Iris pigment epithelial cell (primary cell): ENCODE measurements at places on chromosomes 2 and 18.

- DNase-seq, result peak; percentile 63
These were observed 101.2 kb downstream of the UBR3 start for GRCh38 chr2:169928463-169928864.

DNA sequence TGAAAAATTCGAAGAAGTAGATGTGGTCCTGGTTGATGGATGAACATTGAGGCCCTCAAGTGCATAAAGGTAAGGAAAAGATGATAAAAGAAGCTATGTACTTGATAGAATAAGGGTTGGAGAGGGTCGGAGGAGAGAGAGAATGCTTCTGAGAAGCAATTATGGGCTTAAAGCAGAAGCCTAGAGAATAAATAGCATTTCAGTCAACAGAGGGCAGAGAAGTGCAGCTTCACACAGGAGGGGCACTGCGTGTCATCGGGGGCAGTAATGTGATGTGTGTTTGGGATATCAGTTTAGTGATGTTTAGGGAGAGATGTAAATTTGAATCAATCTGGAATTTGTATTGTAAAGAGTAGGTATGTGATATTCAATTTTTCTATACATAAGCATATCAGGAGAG is 334.5 kb downstream of the PIK3C3 start:
- no peak for DNase-seq

DNA sequence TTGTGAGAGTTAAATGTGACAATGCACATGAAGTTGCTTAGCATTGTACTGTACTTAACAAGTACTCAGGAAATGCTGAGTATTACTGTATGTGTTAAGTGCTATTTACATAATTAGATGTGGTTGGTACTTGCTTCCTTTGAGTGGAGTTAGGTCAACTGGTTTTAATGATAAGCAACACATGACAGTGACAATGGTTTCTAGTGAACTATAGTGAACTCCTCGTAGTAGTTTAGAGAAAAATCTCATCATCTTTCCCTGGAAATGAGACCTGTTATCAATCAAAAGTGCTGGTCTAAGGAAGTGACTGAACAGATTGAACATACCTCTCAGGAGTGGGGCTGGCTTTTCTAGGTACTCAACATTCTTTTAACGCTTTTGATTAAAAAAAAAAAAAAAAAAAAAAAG is 29.2 kb upstream of the ZDBF2 start:
- no peak for DNase-seq

DNA sequence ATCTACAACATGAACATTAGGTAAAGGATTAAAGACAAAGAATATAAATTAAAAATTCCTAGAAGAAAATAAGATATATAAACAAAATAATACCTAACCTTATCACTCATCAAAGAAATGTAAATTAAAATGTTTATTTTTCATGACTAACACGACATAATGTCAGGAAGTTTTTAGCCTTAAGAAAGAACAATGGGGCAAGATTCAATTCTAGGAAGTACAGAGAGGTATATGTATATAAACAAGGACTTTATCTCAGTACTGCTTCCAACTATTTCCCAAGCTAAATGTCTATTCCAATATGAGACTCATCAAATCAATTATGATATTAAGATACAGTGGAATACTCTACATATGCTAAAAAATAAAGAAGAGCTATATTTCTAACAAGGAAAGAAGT is 44.1 kb downstream of the TTC21B start:
- DNase-seq, result no peak

DNA sequence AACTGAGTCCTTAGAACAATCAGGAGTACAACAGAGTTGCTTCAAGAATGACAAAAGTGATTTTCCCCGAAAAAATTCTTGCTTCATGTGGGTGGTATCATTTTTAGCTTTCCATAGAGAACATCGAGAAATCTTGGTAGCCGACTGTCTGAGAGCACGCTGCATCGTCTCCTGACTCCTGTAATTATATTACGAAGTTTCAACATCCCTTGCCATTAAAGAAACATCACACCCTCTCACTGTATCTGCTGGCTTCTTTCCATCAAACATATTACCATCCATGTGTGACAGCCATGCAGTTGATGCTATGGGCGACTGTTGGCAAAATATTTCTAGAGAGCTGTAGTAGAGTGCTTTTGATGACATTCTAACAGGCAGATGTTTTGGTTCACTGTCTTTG is 311.2 kb downstream of the CMPK2 start:
- DNase-seq, result no peak

DNA sequence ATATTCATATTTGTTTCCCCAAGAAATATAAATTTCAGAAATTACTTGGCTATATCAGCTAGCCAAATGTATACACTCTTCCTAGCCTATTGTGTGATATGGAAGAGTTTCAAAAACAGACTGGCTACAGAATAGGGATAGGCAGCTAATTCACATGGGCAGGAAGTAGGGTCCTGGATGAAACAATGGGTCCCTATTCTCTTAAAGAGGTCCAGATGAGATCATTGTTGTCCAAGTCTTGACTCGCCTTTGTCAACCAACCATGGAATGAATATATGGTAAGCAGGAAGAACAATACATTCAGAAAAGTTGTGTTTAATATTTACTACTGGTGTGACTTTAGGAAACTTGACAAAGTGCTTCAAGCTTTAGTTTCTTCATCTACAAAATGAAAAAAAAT is 319.9 kb downstream of the NBAS start:
- no peak for DNase-seq

DNA sequence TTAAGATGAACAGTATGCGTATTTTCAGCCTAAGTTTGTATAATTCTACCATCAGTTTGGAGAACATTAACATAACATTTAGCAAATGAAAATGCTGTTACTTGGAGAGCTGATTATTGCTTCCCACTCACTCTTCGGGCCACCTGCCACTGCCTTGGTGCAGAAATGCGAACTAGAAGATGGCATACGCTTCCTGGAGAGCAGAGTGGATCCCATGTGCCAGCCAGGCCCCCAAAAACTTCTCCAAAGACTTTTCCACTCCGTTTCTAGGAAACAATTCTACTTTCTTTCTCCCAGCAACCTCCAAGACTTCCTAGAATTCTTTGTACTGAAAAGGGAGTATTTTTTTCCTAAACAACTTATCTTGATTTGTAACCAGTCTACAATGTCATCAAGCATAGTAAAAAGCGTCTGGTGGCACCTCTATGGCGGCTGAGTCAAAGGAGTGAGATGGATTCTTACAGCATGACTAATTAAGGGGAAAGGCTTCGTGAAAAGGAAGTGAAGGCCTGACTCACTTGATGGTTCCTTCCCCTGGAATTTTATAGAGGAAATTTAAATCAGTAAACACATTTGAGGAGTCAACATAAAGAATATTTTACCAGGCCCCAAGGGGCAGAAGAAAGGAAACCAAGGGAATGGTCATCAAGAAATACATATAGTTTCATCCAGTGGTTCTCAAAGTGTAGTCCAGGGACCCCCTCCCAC is 36.6 kb downstream of the FEZ2 start:
- peak; percentile 93 for DNase-seq

- peak; percentile 50 for DNase-seq
These were observed 139.9 kb upstream of the MAPRE2 start for GRCh38 chr18:34901299-34901698.

DNA sequence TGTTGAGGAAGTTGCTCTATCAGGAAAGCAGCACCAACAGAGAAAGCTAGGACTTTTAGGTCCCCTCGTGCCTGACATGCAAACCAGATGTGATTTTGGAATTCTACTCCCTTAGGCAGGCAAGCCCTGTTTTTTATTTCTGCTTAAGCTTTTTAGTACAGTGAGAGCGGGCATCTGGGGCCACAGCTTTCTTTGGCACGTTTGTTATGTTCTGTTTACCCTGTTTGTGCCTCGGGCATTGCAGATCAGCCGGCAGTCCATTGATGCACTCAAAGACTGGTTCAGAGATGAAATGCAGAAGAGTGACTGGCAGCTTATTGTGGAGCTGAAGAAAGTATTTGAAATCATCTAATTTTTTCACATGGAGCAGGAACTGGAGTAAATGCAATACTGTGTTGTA is 61.9 kb downstream of the EIF5B start:
- DNase-seq, result no peak

DNA sequence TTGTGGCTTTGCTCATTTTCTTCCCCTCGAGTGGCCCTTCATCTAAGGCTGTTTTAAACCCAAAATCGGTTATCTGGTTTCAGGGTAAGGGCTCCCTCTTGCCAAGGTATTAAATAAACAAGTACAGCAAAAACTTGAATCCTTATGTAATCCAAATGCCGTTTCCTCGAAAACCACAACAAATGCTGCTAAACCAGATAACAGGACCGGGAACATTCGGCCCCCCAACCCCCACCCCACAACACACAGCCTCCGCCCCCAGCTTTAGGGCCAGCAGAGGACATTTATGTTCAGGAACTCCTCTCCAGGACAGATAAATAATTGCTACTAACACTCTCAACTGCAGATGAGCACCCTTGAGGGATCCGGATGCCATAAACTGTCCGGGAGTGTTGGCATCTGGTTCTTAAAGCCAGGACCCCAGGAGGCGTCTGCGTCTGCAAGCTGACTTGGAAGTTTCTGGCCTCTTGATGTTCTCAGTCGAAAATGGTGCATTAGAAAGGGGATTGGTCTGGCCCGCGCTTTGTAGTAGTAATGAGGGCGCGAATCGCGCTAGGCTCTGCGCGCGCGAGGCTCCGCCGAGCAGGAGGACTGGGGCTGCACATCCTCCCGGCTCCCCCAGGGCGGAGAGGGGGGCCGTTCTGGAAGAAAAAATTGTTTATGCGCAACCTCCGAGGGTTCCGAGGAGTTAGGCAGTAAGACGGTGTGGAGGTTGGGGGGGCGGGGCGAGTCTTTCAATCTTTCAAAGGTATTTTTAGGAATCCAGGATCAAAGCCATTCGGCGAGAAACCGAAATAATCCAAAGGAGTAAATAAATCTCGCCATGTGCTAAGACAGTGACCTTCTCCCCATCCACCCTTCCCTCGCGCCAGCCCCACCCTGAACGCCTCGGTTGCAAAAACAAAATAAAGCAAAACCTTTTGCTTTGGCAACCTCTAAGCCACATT is 3.9 kb upstream of the ID2 start:
- peak; percentile 58 for DNase-seq

DNA sequence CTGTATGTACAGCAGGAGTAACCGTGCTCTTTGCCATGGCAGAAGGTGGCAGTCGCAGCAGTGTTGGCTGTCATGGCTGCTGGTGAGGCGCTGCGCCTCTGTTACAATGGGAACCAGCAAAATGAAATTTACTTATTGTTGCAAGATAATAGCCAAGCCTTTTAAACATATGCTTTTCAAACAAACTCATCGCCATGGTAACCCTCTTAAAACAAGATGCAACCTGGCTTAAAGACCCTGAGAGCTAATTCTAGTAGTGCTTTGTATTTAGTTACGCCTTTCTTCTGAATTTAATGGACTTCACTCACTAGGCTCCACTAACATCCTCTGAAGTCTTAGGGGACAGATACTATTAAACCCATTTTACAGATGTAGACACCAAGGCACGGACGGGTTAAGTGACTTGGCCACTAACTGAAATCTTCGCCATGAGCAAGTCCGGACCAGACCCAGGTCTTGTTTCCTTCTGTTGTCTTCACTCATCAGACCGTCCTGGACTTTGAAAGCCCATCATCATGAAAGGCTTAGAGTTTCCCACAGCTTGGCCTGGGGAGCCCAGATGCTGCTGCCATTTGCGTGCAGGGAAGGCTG is 111.6 kb upstream of the ODC1 start:
- no peak for DNase-seq

DNA sequence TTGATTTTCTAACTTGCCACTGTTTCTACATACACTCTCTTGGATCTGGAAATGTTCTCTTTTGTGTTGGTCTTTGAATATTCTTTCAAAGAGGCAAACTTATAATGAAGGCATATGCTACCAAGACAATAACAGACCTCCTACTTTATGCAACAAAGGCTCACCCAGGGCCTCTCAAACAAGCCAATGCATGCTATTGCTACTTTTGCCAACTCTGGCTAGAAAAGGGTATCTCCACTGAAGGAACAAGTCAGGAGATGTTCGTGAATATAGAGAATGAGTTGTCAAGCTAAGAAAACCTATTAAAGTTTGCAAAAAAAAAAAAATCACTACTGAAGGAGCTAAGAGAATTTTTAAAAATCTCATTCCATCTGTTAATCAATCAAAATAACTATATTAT is 15.9 kb upstream of the DSG2 start:
- DNase-seq, result no peak

DNA sequence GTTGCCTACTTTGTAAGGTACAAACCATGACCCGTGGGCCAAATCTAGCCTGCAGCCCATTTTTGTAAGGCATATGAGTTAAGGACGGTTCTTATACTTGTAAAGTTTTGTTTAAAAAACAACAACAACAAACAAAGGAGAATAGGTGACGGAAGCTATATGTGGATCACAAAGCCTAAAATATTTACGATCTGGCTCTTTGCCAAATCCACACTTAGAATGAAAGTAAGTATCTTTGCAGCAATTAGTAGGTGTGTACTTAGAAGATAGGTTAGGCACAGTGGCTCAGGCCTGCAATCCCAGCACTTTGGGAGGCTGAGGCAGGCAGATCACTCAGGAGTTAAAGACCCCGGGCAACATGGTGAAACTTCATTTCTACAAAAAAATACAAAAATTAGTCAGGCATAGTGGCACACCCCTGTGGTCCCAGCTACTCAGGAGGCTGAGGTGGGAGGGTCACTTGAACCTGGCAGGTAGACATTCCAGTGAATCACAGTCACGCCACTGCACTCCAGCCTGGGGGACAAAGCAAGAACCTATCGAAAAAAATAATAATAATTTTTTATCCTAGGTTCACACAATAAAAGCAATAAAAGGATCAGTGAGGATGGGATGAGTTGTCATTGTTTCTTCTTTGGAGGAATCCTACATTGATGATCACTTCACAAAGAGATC is 57.8 kb upstream of the CTAGE1 start:
- DNase-seq, result no peak

DNA sequence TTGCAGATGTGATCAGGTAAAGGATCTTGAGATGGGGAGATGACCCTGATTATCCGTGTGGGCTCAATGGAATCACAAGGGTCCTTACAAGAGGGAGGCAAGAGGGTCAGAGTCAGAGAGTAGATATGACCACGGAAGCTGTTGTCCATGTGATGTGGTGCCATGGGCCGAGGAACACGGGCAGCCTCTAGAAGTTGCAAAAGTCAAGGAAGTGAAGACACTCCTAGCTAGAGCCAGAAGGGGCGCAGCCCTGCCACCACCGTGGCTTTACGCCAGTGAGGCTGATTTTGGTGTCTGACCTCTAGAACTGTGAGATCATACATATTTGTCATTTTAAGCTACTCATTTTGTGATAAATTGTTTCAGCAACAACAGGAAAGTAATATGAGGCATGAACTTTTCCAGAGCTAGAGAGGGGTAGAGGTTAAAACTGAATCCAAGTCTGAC is 114.4 kb downstream of the CAPN13 start:
- DNase-seq, result no peak

DNA sequence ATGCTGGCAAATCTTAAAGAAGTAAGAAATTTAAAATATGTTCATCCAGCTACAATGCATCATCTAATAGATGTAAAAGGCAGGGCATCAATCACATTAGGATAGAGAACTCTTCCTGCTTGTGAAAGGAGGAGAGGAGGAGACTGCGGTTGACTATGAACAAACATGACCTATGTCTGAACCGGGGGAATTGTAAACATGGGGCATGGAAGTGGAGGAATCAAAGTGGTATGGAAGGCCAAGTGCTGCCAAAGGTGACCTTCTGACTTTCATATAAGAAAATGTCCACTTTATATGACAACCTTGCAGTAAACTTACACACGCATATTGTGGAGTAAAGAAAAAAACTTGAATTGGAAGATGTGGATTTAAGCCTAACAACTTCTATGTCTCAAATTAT is 20.0 kb upstream of the SLC8A1 start:
- no peak for DNase-seq
